AG08396 (cell line): ENCODE measurements at places on chromosomes 12 and 14.

GRCh38 chr12:16475521-16475920 is 128.1 kb downstream of the MGST1 start:
- no peak for DNase-seq

GRCh38 chr12:13079440-13079906 is 24.0 kb downstream of the GSG1 start:
- no peak for DNase-seq

- no peak for DNase-seq
Measured at GRCh38 chr14:103840014-103840413, 7.4 kb downstream of the PPP1R13B start.

DNA sequence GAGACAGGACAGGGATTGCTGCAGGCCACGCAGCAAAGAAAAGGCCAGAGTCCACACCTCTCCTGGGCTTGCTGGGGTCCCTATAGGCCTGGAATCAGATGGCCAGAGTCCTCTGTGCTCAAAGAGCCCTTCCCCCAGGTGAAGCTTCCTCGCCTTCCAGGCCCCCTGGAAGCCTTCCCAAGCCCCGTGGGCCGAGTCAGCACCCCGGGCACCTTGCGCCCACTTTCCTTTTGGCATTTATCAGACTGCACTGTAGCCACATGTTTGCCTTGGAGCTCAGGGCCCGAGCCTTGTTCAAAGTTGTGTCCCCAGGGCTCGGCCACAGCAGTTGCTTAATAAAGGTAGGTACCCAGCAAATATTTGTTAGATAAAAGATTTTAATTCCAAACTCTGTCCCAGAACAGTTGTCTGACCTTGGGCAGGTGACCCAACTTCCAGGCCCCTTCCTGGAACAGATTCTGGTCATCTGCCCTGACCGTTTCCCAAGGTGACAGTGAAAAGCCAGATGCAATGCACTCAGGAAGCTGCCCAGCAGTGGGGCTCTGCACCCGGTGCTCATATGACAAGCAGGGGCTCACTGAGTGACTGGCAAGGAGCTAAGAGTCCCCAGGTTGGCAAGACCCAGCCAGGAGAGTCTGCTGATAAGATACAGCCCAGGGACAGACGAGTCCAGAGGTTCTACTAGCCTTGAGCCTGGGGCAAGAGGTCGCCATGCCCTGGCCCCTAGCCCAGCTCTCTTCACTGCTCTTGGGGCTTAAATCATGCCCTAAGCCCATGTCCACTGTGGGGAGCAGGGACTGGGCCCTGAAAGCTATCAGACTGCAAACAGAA is 81.2 kb downstream of the PITPNM2 start:
- no peak for DNase-seq

DNA sequence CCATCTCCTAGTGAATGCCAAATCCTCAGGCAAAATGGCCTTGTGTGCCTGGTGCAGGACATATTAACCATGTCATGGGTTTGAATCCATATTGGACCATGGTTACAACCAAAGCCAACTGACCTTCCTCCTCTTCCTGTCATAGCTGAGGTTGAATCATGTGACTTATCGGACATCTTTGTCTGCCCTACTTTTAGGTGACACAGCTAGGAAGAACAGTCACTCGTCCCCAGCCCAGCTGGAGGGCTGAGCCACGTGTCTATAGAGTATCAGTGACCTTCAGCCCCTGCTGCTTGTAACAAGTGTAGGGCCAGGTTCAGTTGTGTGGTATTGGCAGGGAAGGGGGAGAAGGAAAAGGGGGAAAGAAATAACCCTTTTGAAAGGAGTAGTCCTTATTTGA is 225.2 kb downstream of the KTN1 start:
- no peak for DNase-seq

GRCh38 chr12:117744418-117744817 is 224.4 kb downstream of the KSR2 start:
- no peak for DNase-seq

DNA sequence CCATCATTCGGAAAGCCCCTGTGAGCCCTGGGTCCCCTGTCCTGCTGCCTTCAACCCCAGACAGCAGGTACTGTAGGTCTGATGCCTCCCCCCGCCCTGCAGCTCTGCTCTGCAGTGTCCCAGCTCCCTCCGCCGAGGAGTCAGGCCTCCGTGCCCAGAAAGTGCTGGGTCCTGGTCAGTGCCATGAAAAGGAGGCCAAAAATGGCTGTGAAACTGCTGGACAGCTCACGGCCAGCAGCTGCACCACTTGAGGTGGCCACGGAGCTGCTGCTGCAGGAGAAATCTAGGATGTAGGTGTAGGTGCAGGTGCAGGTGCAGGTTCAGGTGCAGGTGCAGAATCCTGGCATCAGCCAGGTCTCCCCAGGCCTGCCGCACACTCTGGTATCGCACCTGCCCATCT is 196.1 kb downstream of the SLC15A4 start:
- DNase-seq, result no peak

DNA sequence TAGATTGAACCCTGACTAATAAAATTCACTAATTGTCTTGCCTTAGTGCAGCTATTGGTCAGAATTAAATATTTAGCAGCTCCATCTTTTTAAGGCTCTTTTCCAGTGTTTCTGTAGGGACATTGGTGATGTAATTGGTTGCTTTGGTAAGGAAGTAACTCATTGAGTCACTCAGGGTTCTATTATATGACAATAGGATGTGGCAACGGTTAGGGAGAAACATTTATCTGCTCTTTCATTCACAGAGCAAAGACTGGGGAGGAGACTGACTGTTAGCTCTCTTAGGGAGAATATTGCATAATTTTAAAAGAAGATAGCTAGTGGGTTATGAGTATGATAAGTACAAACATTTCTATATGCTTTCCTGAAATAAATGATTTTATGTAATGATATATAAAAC is 616.5 kb downstream of the TRHDE start:
- no peak for DNase-seq

DNA sequence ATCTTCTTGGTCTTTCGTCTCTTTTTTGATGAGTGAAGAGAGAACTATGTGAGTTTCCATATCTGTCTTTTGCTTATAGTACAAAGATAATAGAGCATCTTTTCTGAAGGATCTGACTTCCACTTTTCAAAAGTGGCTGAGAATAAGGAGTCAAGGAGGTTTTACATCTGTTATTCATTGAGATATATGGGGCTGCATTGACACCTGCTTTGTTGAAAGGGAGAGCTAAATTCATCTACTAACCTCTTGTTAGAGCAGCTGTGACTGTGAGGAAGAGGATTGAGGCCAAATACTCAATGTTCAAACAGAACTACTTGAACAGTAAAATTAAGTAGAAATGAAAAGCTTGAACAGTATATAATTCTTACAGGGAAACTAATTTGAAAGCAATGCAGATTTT is 130.2 kb upstream of the ATP2B1 start:
- no peak for DNase-seq

DNA sequence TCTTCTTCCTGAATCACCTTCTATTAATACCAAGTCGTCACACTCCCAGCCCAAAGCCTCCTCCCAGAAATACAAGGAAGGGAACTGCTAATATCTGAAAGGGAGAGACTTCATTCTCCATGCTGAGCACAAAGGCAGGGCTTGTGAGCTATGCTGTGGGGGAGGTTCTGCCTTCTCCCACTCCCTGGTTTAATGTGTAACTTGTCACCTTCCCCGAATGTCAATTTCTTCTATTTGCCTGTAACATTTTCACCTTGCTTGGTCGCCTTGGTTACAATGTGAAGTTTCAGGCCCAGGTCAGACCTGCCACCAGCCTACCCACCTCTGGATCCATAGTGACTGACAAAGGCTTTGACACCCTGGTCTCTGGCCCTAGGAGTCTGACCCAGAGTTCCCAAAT is 82.0 kb upstream of the ESRRB start:
- no peak for DNase-seq

DNA sequence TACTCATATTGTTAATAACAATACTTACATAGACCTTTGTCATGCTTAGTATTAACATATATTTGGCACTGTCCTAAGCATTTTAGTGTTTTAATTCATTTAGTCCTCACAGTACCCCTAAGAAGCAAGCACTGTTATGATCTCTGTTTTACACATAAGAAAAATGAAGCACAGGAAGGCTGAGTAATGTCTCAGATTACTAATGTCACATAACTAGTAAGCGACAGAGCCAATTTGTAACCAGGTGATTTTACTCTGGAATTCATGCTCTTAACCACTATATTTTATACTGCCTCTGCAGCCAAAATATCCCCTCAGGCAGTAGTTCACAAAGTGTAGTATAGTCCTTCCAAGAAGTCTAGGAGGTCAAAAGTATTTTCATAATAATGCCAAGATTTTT is 20.3 kb downstream of the TMEM253 start:
- DNase-seq, result no peak

GRCh38 chr12:129873833-129874208 is 30.0 kb downstream of the TMEM132D start:
- no peak for DNase-seq

GRCh38 chr14:22577334-22577908 is 11.6 kb downstream of the DAD1 start:
- DNase-seq, result no peak

DNA sequence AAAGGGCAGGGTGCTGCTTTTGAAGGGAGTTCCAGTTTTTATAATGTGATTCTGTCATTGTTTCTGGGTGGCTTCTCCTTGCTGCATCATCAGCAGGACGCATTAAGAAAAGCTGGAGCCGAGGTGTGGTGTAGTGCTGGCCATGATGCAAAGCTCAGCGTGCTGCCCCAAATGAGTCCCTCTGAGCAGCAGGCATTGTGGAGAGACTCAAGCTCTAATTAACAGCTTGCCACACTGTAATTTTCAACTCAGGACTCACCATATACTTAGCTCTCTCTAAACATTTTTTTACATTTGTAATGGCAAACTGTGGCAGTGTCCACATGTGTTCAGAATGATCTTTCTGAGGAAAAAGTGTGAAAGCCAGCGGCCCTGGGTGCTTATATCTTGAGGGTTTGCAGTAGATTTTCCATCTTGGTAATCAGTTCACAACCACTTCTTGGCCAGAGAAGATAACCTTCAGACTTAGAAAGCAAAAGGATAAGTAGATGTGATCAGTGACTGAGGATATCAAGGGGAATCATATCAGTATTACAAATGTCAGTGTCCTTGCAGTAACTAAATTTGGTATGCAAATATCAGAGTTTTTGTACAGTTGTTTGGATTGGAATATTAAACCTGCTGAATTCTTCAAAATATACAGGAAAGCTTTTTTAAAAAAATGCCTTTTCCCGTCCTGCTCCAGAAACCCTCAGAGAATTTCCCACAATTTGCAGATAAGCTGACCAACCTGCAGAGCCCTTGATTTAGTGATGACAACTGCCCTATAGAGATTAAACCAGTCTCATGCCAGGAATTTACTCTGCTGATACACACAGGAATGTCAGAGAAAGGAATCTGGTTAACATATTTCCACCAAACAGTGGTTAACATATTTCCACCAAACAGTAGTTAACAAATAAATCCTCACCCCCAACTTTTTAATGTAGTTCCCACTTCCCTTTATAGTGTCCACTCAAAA is 63.6 kb downstream of the DAAM1 start:
- DNase-seq, result peak; percentile 21

DNA sequence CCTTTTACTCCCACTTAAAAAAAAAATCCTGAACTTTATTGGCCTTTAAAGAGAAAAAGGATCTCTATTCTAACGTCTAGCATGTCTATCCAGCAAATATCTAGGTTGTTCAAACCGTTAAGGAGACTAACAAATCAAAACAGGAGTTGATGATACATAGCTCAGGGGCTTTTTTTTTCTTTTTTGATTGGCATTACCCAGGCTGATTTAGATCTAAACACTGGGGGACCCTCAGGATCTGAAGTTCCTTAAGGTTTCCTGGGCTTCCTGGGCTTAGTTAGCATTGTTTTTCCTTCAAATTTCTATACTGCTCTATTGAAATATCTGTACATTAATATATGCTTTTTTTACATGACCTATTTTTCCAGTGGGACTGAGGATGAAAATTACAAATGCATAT is 42.3 kb downstream of the EFCAB11 start:
- DNase-seq, result no peak

DNA sequence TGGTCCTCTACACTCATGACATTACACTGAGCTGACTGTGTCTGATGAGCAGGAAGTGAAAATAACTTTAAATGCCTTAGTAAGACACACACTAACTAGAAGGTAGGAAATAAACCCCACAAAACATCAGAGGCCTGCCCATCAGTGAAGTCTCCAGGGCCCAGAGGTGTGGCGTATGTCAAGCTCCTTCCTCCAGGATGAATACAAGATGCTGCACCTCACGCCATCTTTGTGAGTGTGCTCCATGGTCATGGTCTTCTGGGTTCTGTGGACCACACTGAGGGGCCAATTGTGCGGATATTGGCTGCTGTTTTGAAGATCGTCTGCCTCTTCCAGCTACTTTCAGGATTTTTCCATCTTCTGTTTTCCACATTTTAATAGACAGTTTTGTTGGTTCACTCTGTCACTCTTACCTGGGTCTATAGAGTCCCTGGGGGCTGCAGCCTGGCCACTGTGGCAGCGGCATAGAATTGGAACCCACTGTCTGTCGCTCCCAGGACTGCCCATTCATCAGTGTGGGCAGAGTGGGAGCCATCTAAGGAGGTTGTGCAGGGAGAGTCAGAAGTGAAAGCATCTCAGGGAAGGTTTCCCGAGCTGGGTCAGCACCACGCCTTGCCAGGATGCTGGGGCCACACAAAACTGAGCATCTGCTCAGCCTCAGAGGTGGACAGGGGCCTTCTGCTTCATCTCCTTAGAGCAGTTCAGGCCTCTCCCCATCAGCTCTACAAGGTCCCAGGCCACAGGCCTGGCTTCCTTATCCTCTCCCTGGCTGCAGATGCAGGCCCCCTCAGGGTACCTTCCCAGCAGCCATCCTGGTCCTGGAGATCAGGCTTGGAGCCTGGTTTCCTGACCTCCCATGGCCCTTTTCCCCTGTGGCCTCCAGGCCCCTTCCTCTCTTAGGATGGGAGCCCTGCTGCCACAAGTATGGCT is 57.5 kb upstream of the C14orf180 start:
- DNase-seq, result no peak

DNA sequence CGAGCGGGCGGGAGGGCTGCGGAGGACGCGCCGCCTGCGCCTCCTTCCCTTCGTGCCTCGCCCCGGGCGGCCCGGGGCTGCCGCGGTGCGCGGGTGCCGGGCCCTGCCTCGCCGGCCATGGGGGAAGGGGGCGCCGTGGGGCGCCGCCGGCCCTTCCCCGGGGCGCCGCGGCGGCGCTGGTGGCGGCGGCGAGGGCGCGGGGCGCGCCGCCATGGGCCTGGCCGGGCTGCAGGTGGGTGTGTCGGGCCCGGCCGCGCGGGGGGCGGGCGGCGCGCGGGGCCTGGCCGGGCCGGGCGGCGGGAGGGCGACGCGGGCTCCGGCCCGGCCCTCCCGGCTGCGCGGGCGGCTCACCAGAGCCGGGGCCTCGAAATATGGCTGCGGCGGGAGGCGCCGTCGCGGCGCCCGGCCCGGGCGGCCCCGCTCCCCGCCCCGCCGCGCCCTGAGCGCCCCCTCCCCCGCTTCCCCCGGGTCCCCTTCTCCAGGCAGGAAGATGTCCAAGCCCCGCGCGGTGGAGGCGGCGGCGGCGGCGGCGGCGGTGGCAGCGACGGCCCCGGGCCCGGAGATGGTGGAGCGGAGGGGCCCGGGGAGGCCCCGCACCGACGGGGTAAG is 5.1 kb downstream of the KMT5A start:
- DNase-seq, result peak; percentile 58

GRCh38 chr12:51529651-51529970 is 61.4 kb upstream of the SCN8A start:
- DNase-seq, result no peak
